Natural killer cell (primary cell): ENCODE measurements at places on chromosomes 11 and 22. TPM values are rescaled to one million over a fixed set of nuclear protein-coding genes. Genes with fewer than 3 reads are reported as not detected.

- H3K27ac ChIP-seq: no peak overlapping the region
- H3K4me3 ChIP-seq: no peak overlapping the region
- DNase-seq: no peak
- H3K27me3 ChIP-seq: peaks cover 2% of the 10 kb centered on the region
Observed at GRCh38 chr11:58742140-58742539, 10.4 kb upstream of the GLYAT start.

DNA sequence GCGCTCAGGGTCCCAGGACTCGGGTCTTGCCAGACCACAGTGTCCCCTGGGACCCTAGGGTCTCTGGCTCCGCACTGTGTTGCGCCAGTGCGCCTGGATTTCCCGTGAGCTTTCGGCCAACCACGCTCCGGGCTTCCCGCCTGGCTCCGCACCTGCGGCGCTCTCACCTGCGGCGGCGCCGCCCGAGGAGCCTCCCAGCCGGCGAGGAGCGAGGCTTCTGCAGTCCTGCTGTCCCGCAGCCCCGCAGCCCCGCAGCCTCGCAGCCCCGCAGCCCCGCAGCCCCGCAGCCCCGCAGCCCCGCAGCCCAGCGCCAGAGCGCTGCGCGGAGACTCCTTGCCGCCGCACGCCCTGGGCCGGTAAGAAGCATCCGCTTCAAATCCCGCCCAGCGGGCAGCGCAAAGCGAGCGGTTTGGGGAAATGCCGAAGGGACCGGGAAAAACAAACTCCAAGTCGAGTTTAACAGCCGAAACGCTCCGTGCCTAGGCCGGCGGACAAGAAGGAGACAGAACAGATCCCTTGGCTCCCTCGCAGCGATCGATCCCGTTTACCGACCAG, 939 bp downstream of the ALX4 start:
- no peaks in the 10 kb centered on the region for H3K36me3 ChIP-seq
- no peak for DNase-seq
- H3K27ac ChIP-seq: no peak overlapping the region
- H3K27me3 ChIP-seq: peaks cover 59% of the 10 kb centered on the region
- no peak overlapping the region for H3K4me3 ChIP-seq
- H3K4me1 ChIP-seq: peaks cover 26% of the 10 kb centered on the region

Gene C11orf42
- not detected for total RNA-seq

Gene PGA5
- not detected for total RNA-seq

DNA sequence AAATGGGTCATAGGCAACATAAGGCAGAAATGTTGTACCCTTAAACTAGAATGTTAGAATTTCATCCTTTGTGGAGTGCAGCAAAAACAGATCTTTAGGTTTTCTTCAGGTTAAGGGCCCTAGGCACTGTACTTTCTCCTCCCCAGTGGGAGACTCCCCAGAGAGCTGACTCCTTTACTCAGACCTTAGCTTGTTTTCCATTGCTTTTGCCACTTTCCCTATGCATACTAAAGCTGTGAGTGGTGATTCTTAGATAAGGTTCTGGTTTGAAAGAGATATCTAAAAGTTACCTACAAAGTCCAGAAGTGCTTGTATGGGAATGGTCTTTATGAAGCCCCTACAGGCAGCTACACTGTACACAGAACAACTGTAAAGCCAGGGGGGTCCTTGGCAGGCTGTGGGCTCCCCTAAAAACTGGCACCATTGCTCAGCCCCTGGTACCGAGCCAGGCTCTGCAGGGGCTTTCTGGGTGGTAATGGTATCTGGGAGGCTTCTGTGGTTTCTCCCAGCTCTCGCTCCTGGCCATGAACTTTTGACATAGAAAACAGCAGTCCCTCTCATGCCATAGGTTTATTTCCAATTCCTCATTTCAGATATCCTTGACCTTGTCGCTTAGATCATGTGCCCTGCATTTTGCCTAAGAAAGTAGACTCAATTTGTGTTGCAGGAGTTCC, 23.2 kb downstream of the AMOTL1 start:
- no peak overlapping the region for H3K27ac ChIP-seq
- H3K4me3 ChIP-seq: no peak overlapping the region
- H3K4me1 ChIP-seq: no peaks in the 10 kb centered on the region
- no peaks in the 10 kb centered on the region for H3K36me3 ChIP-seq
- no peaks in the 10 kb centered on the region for H3K27me3 ChIP-seq

DNA sequence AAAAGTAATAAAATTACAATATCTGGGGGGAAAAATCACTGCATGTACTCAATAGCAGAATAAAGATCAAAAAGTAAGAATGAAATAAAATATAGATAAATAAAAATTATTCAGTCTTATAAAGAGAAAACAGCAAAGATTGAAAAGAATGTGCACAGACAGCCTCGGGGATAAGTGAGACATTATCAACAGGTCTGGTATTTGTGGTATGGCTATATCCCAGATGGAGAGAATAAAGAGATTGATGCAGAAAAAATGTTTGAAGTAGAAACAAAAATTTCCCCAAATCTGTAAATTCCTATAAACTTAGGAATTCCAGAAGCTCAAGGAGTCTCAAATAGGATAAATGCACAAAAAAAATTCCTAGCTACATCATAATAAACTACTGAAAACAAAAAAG, 74.5 kb upstream of the LUZP2 start:
- H3K4me3 ChIP-seq: no peak overlapping the region
- DNase-seq: no peak
- no peaks in the 10 kb centered on the region for H3K4me1 ChIP-seq
- H3K27ac ChIP-seq: no peak overlapping the region
- no peaks in the 10 kb centered on the region for H3K36me3 ChIP-seq

GRCh38 chr22:46121079-46121478, 29.2 kb upstream of the PPARA start:
- no peaks in the 10 kb centered on the region for H3K27me3 ChIP-seq
- no peaks in the 10 kb centered on the region for H3K36me3 ChIP-seq
- no peak overlapping the region for H3K4me3 ChIP-seq
- DNase-seq: no peak
- H3K27ac ChIP-seq: no peak overlapping the region

Gene APLNR
- 0.07 TPM for total RNA-seq

Gene WDR74
- total RNA-seq: 151 TPM

DNA sequence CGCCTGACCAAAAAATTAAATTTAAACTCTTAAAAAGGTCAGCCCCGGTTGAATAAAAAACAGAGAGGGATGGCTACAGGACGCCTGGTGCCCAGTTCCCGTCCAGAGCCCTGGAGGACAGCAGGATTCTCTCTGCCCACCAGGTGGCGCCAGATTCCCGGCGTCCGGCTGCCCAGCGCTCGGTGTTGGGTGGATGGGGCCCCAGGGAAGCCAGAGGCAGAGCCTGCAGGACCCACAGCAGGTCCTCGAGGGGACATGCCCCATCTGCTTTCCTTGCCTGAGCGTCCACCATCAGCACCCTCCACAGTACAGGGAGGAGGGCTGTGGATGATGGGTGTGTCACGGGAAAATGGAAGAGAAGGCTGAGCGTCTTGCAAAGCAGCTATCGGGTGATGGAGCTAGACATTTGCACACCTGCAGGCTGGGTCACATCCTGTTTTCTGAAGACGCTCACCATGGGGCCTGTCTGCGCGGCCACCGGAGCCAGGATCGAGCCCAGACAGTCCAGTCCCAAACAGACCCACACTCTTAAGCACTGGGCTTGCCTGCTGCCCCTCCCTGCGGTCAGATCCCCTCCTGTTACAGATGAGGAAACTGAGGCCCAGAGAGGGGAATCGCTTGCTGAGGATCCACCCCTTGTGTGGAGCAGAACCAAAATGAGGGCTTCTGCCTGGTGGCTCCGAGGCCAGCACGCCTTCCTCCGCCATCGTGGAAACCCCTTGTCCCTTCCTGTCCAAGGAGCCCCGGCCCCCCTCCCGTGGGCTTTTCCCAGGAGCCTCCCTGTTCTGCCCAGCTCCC, 18.5 kb upstream of the CBX7 start:
- H3K27me3 ChIP-seq: no peaks in the 10 kb centered on the region
- no peaks in the 10 kb centered on the region for H3K36me3 ChIP-seq
- H3K4me1 ChIP-seq: peaks cover 56% of the 10 kb centered on the region
- peak overlapping the region; percentile 56 for H3K27ac ChIP-seq

- peaks cover 38% of the 10 kb centered on the region for H3K27me3 ChIP-seq
- no peaks in the 10 kb centered on the region for H3K36me3 ChIP-seq
- H3K4me1 ChIP-seq: peaks cover 19% of the 10 kb centered on the region
- DNase-seq: no peak
Observed at GRCh38 chr11:27702811-27703210, 2.6 kb upstream of the BDNF start.
